ENCODE measurements at places on chromosomes 2 and 18. TPM values are rescaled to one million over a fixed set of nuclear protein-coding genes. Genes with fewer than 3 reads are reported as not detected.
A peak's percentile ranks its signal among the peaks of the same experiment; 100 is the strongest.

GRCh38 chr2:2569836-2570235, 238.8 kb upstream of the MYT1L start:
- no peak for DNase-seq

DNA sequence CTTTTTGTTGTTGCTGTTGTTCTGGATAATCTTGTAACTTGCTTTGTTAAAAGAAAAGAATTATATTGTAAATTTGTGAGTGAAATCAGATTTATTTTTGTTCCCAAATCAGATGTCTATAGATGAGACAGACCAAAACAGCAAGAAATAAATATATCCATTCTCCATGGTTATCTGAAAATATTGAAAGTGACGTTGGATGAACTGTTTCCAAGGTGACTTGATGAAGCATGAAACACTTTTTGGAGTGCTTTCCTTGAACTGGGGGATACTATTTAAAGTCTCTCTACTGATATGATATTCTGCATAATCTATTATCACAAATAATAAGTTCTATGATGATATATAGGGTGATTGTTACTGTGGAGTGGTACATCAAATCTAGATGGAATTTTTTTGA, 315.4 kb upstream of the THUMPD2 start:
- DNase-seq: no peak

GRCh38 chr18:3104190-3105054, 91.5 kb upstream of the LPIN2 start:
- peak; percentile 91 for DNase-seq

GRCh38 chr2:230690439-230690838, 22.2 kb upstream of the CAB39 start:
- no peak for DNase-seq

- DNase-seq: peak; percentile 11
Observed at GRCh38 chr2:30113617-30114293, 33.1 kb upstream of the YPEL5 start.

DNA sequence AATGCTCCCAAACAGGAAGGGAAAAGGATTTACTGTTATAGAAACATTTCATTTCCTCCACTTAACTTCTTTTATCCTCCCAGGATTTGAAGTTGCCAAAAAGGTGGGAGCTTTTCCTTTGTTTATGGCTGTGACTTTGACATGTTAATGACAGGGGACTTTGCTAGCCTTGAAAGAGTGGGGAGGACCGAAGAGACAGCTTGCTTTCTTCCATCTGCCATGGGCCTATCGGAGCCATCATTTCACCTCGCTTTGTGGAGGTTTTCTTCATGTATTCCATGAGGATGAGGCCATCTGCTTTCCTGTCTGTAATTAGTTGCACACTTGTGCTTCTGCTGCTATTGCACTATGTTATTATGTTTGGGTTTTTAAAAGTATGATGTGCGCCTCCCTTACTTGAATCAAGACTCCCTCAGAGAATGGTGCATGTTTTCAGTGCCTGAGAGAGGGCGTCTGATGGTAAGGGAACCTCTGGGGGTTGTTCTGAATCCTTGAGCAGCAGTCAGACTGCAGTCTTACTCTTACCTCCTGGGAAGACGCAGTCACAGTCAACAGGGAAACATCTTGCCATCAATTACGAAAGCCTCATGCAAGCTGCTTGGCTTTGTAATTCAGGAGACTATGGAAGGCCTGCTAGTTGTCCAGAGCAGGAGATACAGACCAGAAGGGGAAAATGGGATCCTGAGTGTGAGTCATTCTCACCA, 173.3 kb upstream of the MGAT5 start:
- no peak for DNase-seq

DNA sequence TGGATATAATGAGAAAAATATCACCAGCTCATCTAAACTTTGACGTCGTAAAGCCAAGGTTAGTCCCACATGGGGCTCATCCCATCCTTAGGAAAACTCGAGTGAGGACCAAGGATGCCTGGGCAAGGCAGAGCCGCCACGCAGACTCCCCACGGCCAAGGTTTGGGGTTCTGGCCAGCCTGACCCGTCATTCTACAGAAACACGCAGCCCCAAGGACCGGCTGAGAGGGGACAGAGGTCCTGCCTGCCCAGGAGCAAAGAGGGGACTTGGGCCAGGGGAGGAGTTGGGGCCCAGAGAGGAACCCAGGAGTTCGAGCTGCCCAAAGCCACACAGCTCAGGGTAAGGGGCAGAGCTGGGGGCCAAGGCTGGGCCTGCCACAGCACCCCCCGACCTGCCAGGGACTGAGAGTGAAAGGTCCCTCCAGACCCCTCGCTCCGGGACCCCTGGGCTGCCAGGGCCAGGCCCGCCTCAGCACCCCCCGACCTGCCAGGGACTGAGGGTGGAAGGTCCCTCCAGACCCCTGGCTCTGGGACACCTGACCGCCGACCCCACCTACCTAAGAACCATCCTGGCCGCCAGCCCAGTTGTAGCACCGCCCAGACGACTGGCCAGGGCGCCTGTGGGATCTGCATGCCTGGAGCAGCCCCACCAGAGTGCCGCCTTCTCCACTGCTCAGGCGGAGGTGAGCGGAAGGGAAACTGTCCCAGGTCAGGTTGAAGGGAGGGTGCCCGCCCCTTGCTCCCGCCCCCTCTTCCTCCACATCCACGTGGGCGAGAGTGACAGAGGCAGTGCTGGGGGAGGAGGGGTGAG, at the start of gene PDCD1:
PDCD1 (minus strand) TSS at position 689 of the 811 bp plus-strand sequence; CDS start at position 633, 56 bp downstream.
- DNase-seq: no peak

DNA sequence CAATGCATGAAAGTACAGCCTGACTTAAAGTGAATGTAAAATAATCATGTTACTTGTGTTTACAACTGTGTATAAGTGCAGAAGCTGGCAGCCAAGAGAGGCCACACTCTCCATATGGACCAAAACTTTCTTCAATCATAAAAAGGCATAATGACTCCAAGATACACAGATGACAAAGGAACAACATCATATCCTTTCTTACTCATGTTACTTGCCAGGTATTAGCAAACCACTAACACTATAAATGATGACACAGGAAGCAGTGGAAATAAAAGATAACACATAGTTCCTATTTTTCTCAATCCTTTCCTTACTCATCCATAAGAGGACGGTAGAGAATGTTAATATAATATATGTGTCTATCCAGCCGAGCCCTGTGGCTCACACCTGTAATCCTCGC, 400.0 kb upstream of the CDH2 start:
- no peak for DNase-seq

DNA sequence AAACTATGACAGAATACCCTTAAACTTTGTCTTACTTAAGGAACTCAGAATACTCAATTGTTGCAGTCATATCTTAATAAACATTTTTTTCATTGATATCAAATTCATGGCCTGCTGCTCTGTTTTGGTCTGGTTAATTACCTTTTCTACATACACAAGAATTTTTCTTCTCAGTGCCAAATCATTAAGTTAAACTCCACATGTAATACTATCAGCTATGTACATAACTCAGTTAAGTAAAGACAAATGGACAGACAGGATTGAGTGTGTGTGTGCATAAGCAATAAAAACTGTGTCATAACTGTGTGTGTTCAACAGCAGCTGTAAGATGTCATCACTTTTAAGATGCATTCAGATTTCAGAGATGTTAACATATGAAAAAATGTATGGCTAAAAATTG, 34.4 kb downstream of the VRK2 start:
- DNase-seq: no peak

The SCYGR4 gene
- total RNA-seq: not detected

The PCARE gene
- total RNA-seq: not detected

The PAIP2B gene
- total RNA-seq: 0.62 TPM

The FBLN7 gene
- total RNA-seq: 2.1 TPM
